ENCODE measurements at places on chromosomes 6 and 20.
A peak's percentile ranks its signal among the peaks of the same experiment; 100 is the strongest.

GRCh38 chr6:89597988-89598387, 40.6 kb downstream of the LYRM2 start:
- peak; percentile 29 for DNase-seq

DNA sequence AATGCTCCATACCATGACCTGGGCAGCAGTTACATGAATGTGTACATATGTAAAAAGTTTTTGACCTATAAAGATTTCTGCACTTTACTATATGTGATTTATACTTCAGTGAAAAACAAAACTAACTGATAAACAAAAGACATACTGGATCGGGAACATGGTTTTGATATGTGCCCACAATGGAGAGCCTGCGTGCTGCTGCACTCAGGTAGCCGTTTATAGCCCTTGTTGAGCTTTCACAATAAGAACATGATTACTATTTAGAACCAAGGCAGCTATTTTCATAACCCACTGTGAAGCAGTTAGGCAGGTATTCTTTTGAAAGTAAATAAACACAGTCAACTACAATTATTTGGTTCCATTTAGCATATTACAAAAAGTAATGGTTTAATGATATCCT, 195.9 kb upstream of the RAB32 start:
- DNase-seq = no peak

DNA sequence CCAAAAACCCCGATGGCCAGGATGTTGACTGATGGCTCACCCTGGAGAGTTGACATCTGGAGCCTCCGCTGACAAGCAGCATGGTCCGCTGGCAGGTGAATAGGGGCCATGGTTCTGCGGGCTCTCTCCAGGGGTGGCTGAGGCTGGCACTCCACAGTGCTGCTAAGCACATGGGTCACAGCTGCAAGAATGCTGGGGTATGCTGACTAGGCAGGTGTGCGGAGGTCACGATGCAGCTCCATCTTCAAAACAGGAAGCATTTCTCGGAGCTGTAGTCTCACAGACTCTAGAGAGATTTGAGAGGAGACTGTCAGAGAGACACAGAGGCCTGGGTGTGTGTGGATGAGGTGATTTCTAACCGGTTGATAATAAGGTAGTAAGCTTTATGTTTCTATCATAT, 341.6 kb downstream of the NRN1 start:
- peak; percentile 35 for DNase-seq

DNA sequence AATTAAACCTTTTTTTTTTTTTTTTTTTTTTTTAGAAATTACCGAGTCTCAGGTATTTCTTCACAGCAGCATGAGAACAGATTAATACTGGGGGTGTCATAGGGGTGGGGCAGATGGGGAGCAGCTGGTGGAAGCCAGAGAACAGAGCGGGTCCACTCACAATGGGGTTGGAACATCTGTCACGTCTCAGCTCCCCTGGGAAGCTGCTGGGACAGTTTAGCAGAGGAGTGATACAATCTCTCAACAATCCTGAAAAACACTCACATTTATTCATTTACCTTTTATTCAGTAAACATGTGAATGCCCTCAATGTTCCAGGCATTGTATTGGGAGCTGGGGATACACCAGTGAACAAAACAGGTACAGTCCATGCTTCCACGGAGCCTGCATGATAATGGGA, 162.2 kb downstream of the SMOC2 start:
- no peak for DNase-seq

DNA sequence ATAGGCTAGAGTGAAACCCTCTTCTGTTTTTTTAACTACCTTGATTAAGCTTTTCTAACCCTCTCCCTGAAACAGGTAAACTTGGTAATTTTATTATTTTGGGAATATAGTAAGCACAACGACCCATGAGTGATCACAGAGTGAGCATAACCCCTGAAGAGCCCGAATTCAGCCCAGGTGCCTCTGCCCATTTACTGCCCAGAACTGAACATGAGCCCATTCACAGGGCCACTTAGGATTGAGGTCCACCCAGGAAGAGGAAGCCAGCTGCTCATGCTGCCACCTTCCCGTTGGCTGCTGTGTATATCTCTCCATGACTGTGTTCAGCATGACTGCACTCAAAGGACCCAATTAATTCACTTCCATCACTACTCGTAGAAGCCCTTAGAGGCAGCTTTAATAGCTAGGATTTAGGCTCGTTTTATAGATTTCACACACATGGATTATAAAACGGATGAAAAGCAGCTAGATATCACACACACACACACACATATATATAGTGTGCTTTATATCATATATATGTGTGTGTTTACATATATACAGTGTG, 8.3 kb upstream of the PDE10A start:
- peak; percentile 72 for DNase-seq

GRCh38 chr20:58886546-58886945, 34.0 kb downstream of the GNAS start:
- no peak for DNase-seq

DNA sequence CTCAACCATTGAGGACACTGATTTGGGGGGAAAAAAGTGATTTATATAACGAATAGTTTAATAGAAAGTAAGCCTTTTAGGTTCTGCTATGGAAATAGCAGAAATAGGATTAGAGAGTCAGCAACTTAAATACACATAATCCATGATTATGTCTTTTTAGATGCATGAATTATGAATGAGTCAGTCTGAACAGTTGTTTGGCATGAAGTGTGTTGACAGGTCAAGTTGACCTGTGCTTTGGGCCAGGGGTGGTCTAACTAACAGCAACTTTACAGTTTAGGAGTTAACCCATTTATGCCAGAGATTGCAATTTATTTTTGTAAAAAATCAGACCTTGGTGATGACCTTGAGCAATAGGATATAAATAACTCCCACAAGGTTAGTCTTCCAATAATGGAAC, 191.3 kb downstream of the MTFR2 start:
- no peak for DNase-seq

- DNase-seq = no peak
Measured at GRCh38 chr20:50312682-50313521, 122.3 kb downstream of the CEBPB start.

- DNase-seq = no peak
Measured at GRCh38 chr6:35600659-35601125, 88.0 kb upstream of the TULP1 start.

DNA sequence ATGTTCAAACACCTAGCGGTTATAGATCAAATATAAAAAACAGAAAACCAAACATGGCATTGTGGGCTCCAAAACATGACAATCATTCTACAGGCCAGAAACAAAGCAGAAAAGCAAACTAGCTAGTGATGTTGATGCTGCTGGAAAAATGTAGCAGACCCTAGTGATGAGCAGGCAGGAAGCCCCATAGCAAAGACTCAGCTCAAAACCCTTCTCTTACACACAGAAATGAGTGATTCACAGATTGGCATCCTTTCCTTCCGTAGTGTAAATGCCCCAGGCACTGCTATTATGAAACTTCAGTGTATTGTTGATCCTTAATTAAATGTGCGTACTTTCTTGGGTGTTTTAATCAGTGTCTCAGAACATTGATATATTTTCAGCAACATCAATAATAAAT, 425.1 kb downstream of the UTRN start:
- DNase-seq = no peak

DNA sequence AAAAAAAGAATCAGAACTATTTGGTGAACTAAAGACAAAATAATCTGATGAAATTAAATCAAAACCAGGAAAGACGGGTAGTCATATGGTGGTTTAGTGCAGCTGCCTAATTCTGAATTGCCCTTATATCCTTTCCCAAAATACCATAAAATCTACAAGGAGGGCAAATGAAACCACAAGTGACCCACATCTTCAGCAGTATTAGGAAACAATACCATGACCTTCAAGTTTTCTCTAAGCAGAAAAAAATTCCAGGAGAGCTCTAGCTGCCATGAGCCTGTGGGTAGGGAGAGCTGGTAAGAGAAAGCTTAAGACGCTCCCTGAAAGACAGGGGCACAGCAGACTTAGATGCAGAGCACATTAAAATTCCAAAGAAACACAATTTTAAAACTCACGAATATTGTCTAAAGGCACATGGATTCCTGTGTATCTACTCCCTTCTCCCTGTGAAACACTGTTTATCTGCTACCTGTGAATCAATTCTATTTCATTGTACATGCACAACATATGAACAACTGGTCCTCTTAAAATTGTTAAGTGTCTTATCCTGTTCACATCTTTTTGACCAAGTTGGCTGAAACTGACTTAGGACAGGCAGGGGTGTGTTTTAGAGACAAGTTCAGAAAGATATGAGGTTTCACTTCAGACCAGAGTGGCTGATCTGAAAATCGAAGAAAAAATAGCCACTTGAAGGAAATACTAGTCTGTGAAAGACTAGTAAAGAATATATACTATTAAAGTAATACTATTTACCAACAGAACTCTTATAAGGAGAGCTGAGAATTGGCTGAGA, 153.6 kb upstream of the SHLD1 start:
- no peak for DNase-seq

- DNase-seq = no peak
Measured at GRCh38 chr6:8392569-8392968, 42.8 kb downstream of the SLC35B3 start.

- no peak for DNase-seq
Measured at GRCh38 chr6:106132153-106132698, 46.1 kb downstream of the PRDM1 start.

DNA sequence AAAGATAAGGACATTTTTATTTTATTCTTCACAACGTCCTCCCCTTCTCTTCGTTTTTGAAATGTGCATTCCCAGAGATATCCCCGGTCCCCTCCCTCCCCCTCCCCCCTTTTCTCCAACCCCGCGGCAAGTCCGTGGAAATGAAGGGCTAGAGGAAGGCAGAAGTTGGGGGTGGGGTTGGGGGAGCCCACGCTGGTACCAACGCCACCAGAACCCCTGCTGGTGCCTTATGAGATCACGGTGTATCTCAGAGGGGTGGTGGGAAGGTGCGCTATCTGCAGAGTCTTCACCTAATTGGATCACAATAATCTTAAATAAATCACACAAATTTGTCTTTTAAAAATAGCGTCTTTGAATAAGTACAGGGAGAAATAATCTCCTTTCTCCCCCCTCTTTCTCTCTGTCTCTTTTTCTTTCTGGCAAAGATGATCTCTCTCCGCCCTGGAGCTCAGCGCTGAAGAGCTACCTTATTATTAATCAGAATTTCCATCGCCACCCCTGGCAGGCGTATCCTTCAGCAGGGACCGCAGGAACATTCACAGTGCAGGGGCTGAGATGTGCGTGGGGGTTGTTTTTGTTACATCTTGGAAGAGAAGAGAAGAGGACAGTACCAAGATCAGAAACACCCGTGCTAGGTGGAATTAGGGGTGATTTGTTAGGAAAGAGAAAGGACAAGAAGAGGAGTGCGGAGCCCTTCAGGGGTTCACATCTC, 915 bp downstream of the CLVS2 start:
- DNase-seq = no peak

DNA sequence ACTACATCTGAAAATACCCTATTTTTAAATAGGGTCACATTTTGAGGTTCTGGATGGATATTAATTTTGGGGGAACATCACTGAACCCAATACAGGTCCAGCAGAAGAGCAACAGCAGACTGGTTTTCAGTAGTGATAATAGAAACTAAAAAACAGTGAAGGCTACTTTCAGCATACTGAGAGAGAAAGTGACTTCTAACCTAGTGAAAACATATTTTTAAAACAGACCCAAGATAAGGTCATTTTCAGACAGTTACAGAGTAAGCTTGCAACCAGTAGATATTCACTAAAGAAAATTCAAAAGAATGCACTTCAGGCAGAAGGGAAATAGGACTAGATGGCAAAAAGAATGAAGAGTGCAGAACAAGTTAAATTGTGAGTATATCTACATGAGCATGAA, 42.0 kb upstream of the TMEM244 start:
- DNase-seq = no peak

- DNase-seq = peak; percentile 84
Measured at GRCh38 chr6:42532038-42532669, 31.7 kb upstream of the UBR2 start.

DNA sequence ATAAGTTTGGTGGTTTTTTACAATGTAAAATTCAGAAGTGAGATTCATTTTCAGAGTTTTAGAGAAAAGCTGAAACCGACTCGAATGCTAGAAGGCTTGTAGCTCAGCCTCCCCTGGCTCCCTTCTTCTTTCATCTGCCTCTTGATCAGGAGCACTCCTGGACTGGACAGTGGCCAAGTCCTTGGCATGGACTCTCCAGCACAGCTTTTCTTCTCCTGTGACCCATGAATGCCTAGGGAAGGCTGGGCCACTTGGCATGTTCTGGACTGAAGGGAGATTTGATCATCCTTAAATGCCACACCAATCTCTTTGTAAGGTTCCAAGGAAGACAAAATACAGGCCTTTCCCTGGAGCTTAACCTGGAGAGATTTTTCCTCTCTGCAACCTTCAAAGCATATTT, 384.0 kb upstream of the SASH1 start:
- DNase-seq = no peak

GRCh38 chr6:32906539-32906938, 34.3 kb downstream of the HLA-DMB start:
- DNase-seq = no peak

GRCh38 chr6:17591287-17591686, 8.8 kb upstream of the FAM8A1 start:
- no peak for DNase-seq

DNA sequence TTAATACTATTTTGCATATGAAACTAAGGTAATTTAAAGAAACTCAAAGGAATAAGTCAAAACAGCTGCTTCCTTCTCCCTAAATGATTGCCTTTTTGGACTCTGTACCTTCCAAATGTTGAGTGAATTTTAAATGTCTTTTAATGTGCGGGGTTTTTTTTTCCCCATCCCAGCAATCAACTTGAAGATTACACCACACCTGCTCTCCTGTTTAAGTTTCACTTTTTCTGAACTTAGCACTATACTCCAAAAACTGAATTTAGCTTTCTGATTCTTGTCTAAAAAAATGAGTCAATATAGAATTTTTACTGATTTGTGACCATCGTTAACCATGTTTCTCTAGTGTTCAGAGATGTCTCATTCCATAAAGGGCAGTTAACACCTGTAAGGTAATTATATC, 220.8 kb upstream of the THEMIS start:
- no peak for DNase-seq

DNA sequence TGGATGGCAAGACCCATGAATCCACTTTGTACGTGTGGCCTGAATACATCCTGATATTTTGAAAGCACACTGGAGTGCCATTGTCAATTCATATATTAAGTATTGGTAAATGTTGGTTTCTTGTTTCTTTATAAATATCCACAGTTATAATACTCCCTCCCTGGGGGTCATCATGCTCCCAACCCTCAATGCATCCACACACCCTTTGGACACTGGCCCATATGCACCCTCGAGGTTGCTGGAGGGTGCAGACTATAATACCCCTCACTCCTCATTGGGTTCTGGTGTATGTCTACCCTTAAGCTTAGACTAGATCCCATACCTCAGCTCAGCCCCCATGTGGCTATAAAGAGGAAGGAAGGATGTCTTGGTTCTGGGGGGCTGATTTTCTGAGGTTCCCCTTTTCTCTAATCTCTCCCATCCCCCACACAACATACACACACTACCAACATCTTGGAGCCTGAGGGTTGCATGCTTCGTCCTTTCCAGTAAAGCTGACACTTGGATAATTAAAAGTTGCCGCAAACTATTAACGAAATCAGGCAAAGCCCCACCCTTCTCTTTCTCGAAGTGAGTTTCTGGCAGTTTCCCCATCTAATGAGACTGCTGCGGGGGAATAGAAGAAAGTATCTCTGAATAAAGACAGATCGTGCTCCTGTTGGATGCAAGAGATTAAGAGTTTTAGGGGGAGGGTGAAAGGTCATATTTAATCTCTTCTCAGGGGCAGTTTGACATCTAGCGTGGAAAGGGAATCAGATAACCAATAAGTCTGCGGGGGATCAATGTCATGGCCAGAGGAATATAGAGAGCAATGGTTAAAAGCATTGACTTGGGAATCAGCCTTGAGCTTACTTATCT, 7.4 kb downstream of the PIM1 start:
- DNase-seq = no peak

Measured in NCI-H510A treated with DMSO at 0.1 percent for 48 hours (cell line).